ENCODE measurements at places on chromosomes 4 and X.

- no peak for DNase-seq
Measured at GRCh38 chr4:41722181-41722580, 26.3 kb downstream of the PHOX2B start.

DNA sequence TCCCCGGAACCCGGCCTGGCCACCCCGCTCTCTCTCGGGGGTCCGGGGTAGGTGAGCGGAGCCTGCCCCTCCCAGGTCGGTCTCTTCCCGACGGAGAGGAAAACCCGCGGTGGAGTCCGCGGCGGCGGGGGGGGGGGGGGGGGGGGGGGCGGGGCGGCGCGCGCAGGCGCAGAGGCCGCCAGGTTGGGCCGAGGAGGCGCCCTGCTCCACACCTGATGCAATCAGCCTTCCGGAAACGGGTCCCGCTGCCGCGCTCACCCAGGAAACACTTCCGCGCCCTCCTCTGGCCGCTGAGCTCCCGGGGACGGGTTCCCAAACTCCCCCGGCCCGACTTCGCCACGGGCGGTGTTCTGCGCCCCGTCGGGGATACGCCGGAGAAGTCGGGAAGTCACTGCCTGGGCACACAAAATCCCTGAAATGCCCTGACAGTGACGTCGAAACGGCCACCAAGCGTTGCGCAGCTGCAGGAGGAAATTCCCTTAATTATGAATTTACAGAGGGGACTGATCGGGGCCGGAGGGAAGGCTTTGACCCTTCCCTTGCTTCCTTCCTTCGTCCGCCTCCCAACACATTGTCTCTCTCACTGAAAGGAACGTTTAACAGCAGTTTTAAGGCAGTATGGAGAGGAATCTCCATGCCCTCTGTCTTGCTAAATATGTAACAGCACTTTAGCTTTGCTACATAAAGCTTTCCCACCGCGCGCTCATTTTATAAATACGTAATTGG, 2.1 kb upstream of the APBB2 start:
- DNase-seq, result no peak

GRCh38 chr4:36313301-36313700, 31.9 kb downstream of the DTHD1 start:
- no peak for DNase-seq

- DNase-seq, result no peak
Measured at GRCh38 chr4:150543042-150543441, 38.9 kb upstream of the MAB21L2 start.

- no peak for DNase-seq
Measured at GRCh38 chr4:142719854-142720541, 126.1 kb downstream of the INPP4B start.

DNA sequence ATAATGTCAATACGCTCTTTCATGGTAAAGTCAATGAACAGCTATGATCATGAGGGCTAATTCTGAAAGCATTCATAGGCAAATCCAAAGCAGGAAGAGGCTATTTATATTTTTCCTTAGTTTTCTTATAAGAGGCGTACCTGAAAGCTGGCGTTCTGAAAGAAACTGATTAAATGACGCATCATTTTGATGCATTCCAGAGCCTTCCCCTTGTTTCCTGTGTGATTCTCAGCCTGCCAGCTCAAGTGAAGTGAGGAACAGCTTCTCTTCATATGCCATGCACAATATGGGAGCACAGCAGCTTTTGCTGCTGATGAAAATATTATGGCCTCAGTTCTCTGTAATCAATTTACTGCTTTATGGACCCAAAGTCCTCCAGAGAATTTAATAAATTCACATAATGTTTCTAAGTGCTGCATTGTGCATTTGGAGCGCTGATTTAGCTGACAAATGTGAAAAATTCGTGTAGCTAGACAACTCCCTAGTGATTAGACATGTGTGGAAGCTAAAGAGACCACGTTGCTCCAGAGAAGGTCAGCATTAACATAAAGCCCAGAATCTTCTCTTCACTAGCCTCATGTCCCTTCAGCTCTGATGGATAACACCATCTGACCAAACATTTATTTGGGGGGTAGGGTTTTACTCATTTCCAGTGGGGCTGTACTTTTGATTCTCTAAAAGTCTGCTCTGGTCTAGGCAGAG, 110.8 kb downstream of the GPAT3 start:
- no peak for DNase-seq

DNA sequence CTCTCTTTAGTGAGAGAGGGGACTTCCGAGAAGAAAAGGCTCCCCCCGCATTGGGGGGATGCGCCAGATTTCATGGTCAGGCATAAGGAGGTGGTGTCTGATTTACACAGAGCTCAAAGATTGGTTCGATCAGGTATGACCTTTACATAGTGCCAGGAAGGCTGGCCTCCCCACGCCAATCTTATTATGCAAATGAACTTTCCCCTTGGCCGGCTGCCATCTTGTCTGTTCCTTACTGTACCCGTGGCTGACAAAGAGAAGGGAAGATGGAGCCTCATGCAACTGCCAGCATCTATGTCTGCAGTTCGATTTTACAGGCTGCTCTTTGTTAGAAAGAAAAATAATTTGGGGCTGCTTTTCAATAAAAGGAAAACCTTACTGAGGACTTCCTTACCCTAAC, 197.2 kb downstream of the GPM6A start:
- no peak for DNase-seq

- no peak for DNase-seq
Measured at GRCh38 chr4:185874516-185875230, 62.7 kb upstream of the SORBS2 start.

DNA sequence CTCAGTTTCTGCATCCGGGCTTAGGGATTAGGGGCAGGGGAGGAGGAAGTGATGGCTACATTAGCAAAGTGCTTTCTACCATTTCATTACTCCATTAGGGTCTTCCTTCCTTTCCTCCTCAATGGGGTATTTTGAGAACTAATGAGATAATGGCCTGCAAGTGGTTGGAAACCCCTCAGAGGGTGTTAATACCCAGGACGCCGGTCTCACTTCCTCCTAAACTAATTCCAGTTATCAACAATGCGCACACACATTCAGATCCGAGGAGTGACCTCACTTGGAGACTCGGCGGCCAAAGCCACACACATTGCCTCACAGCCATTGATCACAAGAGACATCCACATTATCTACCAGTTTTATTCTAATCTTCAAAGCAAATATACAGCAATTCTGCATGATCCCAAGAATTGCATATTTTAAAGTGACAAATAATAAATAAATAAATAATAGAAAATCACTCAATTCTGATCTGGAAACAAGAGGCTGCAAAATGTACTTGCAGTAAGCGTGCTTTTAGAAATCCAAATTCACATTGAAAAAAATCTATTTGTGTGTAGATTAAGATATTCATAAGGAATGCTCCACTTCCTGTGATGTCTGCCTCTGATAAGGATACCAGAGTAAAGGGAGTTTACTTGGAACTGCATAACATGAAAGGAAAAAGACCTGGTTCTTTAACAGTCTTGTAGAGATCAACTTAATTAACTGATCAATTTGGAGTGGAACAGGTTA, 329.1 kb downstream of the FBXW7 start:
- DNase-seq, result no peak

DNA sequence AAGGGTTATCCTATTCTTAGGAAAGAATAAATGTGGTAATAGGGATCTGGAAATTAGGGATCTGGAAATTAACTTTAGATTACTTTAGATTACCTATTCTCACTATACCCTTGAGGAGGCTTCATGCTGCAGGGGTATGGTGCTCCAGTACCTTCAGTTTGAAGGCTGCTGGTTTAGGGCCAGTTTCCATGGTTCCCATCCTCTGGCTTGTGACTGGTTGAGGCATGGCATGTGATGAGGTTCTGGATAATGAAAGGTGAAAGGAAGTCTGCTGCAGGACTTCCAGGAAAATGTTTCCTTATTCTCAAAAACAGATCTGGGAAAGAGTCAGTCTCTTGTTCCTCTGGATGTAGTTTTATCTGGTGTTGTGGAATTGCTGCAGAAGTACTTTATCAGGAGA, 25.9 kb downstream of the FRAS1 start:
- no peak for DNase-seq

DNA sequence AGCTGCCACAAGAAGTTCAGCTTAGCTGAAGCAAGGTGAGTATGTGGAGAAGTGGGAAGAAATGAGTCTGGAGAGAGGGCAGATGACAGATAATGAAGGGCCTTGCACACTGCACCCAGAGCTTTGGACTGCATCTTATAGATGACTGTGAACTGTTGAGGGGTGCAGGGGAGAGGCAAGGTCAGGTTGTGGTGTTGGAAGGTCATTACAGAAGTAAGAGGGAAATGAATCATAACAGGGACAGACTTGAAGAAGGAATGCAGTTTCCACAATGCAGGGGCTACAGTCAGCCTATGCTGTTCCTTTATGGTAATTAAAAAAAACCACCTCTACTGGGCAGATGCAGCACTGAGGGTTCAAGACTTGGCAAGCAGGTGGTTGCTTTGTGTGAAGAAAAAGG, 4.8 kb upstream of the IGFBP7 start:
- DNase-seq, result no peak

DNA sequence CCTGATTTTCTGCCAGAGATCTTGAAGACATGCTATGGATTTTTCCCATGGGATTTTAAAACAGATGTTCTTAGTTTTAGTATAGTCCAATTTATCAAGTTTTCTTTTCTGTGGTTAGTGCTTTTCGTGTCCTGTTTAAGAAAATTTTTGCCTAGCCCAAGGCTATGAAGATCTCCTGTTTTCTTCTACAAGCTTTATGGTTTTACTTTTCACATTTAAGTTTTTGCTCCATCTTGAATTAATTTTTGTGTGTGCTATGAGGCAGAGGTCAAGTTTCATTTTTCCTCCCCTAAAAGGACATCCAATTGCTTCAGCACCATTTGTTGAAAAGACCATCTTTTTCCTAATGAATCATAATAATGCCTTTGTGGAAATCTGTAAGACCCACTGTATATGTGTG, 65.6 kb downstream of the POLR2B start:
- no peak for DNase-seq

GRCh38 chr4:67912080-67912479, 28.3 kb upstream of the TMPRSS11D start:
- no peak for DNase-seq

DNA sequence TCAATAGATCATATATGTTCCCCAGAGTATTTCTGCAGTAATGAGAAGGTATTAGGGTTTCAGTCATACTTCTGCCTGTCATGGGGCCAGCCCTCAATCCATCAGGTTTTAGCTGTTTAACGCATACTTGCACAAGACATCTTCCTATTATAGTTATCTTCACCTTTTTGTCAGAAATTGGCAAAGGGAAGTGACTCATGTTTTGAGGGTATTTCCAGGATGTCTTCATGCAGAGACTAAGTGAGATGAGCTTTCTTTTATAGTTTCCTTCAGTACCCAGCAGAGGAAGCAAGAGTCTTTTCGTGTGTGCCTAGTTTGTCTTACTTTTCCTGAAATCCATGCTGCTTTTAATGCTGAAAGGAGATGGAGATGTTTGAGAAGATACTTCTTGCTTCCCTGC, 9.5 kb downstream of the CSTF2 start:
- no peak for DNase-seq

DNA sequence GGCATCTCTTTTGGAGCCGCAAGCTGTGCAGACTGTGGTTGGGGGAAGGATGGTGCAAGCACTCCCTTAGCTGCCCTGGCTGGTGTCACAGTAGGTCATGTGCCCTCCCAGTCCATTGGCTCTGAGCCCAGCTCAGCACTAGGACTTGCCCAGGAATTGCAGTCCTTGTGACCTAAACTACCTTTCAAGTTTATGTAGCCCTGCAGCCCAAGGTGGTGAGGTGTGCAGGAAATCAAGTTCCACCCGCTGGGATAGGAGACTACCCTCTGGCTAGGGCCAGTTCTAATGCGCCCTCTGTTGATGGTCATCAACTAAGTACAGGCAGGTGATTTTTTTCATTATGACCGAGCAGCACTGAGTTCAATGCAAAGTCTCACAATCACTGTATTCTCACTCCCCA, 335.2 kb downstream of the UBE2NL start:
- DNase-seq, result no peak

GRCh38 chr4:105057370-105058105, 89.1 kb upstream of the TET2 start:
- no peak for DNase-seq

GRCh38 chr4:168831585-168831918, 178.5 kb downstream of the CBR4 start:
- no peak for DNase-seq

DNA sequence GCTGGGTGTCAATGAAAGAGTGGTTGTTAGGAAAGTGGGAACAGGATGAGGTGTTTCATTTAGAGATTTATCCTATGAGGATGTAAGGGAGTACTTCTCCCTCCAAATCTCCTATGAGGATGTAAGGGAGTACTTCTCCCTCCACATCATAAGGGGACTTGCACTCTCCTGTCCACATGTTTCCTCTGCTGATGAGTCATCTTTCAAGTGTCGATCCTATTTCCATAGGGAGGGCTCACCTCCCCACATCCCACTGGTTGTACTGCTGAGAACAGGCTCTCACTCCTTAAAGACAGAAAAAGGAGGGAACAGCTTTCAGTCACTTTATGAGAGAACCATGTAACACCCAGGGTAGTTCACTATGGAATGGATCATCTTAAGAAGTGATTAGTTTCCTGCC, 65.0 kb downstream of the INPP4B start:
- no peak for DNase-seq

DNA sequence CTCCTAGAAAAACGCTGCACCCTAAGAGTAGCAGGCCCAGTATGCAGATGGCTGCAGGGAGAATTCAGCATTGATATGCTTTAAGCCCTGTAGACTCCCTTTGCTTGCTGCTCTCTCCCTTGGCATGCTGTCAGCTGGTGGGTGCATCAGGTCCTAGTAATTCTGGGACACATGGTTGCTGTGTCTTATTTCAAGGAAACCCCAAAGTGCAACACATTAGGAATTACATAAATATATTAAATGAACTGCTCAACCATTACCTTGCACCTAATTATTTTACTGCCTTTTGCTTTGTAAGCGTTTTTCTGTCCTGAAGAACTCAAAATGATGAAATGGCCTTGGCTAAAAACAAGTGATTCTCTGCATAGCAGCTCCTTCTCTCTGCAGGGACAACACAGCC, 516.3 kb downstream of the ZIC3 start:
- DNase-seq, result no peak

- peak; percentile 43 for DNase-seq
Measured at GRCh38 chrX:147912093-147912801, 528 bp downstream of the FMR1 start.

DNA sequence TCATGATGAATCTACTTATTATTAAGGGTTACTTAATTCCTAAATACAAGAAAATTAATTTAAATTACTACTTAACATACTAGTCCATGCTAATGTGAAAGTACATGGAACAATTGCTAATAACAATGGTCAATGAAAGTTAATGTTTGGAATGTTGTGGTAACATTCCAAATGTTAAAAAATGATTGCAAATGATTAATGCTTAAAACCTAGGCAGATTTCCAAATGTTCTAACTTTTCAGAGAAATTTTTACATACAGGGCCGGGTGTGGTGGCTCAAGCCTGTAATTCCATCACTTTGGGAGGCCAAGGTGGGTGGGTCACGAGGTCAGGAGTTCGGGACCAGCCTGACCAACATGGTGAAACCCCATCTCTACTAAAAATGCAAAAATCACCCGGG, 1851.3 kb upstream of the PCDH7 start:
- no peak for DNase-seq
